ENCODE measurements at places on chromosomes 6 and 20.

GRCh38 chr6:19391926-19392325, 445.2 kb upstream of the ID4 start:
- DNase-seq: no peak

DNA sequence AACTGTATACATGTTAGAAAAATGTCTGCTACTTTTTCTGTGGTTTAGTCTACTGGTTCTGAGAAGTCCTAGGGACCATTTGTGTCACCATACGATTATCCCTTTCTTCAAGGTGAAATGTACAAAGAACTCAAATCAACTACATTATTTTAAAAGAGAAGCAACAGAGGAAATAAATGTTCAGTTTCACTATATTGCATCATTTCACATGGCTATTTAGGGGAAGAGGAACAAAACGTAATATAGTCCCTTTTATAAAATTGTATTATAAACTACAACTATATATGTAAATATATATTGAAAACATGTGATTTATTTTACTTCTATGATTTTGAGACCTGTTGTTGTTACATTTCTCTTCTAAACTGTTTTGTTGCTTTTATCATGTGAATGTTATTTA, 1308.0 kb downstream of the EPHA7 start:
- no peak for DNase-seq

DNA sequence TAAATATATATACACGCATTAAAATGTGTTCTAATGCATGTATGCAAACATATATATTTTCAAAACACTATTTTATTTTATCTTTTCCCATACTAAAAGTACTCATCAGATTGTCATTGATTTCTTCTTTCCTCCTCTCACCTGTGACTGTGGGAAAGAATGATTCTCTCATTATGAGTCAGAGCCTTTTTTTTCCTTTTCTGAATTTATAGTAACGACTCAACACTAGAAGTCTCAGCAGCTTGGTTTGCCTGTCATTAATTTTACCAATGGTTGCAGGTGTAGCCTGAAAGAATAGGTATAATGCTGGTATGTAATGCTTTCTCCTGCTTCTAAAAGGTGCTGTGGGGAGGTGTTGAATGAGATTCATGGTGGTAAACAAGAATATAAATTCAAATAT, 328.7 kb downstream of the UTRN start:
- no peak for DNase-seq

DNA sequence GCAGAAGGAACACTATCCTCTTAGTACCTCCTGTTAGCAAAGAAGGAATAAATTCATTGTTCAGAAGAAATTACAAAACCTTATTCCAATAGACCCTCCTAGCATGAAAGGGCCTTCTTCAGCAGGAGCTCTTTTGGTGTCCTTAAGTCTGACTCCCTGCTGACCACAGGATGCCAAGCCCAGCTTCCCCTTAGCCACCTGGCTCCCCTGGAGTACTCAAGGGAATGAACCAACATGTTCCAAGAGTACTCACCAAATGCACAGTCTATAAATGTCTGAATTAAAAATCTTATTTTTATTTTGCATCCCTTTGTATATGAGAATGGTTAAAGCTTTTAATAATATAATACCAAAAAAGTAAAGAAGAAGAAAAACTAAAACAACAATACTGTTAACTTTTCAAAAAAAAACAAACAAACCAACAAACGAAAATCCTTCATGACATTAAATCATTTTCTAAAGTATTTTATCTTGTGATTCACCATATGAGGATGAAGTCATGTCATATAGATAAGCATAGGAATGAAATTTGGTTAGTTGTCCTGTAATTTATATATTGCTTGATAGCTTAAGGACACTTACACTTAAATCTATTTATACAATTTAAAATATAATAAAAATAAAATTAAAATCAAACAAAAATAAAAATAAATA, 1355.1 kb downstream of the HACE1 start:
- DNase-seq: no peak

DNA sequence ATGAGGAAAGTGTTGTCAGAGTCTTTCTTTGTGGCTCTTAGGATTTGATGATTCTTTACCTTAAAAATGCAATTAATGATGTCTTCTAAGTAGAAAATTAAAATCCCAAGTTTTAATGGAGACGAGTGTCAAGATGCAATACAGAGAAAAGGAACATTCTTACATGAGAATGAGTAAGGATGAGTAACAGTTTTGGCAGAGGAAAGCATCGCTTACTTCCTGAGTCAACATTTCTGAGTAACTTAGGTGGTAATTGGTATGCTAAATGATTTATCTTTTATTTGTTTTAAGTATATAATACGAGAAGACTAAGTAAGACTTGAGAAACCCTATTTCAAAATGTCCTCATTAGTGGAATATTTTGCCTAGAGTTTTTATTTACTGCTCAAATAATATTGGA, 101.3 kb downstream of the RTN4IP1 start:
- DNase-seq: no peak

- no peak for DNase-seq
Measured at GRCh38 chr6:81854474-81854873, 102.0 kb upstream of the TENT5A start.

- DNase-seq: no peak
Measured at GRCh38 chr6:156699935-156700334, 77.2 kb upstream of the ARID1B start.

- no peak for DNase-seq
Measured at GRCh38 chr6:131061041-131061750, 1.8 kb downstream of the EPB41L2 start.

- DNase-seq: no peak
Measured at GRCh38 chr6:156840606-156841005, 63.4 kb downstream of the ARID1B start.

- no peak for DNase-seq
Measured at GRCh38 chr6:80454197-80454596, 347.7 kb downstream of the BCKDHB start.
